HTR-8/SVneo (cell line): ENCODE measurements at places on chromosomes 16 and 17.

DNA sequence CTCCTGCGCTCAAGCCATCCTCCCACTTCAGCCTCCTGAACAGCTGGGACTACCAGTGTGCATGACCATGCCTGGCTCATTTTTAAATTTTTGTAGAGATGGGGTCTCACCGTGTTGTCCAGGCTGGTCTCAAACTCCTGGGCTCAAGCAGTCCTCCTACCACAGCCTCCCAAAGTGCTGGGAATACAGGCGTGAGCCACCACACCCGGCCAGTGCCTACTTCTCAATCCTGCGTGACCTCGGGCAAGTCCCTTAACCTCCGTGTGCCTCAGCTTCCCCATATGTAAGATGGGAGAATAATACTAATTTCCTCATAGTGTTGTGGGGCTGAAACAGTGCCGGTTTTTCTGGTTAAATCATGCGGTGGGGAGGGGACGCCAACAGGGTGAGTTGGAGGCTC is 143.5 kb upstream of the CIBAR2 start:
- DNase-seq = no peak

DNA sequence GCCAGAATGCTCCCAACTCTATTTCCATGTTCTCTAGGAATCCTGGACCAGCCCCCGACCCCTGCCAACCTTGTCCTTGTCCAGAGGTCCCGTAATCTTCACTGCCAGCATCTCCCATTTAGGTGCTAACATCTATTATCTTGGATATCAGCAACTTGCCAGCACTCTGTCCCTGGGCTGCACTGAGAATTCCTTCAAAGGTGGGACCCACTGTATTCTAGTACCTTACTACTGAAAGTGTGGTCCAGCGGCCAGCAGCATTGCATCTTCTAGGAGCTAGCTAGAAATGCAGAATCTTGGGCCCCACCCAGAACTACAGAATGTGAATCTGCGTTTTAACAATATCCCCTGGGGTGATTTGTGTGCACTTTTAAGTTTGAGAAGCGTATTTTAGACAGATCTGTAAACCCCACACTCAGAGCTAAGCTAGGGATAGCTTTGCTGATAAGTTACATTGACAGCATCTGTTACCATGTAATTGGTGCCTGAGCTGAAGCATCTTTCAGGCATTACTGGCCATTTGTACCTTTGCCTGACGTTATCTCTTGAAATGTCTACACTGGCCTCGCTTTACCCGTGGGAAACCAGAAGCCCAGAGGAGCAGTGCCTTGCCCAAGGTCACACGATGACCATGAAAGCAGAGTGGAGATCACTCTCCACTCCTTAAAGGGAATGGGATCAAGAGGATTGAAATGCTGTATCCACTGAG is 8.3 kb downstream of the ABAT start:
- no peak for DNase-seq

DNA sequence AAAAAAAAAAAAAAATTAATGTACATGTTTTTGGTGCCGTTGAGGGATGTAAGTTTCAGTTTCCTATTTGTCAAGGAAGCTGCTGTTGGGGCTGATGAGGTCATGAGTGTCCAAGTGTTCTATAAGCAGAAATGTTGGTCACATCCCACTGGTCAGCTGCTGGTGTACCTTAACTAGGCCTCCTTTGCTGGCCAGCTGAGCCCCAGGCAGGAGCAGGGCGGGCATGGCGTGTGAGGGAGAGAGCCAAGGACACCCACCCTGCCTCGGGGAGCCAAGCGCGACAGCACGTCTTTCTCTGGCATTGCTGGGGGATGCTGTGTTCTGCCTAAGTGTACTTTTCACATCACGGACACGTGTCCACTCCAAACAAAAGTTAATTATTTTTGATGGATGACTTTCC is 108.1 kb upstream of the CDC42EP4 start:
- no peak for DNase-seq

GRCh38 chr16:10100829-10101228 is 81.4 kb downstream of the GRIN2A start:
- DNase-seq = no peak

GRCh38 chr16:11907160-11907970 is 8.4 kb downstream of the GSPT1 start:
- DNase-seq = no peak

DNA sequence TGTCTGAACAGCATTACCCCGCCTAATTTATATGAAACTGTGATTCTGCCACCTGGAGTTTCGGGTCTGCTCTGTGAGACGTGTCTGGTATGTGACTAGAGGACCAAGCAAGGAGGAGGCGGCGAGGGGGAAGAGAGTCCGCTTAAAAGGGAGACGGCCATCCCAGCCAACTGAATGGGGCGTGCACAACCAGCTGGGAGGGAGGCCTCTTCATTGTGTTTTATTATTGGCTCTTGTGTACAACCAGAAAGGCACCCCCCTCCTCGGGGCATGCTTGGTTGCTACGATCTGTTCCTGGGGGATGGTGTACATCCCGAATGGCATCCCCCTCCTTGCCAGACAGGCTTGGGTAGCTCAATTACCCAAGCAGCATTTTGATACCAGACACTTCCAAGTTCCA is 384.5 kb upstream of the SALL1 start:
- DNase-seq = no peak

DNA sequence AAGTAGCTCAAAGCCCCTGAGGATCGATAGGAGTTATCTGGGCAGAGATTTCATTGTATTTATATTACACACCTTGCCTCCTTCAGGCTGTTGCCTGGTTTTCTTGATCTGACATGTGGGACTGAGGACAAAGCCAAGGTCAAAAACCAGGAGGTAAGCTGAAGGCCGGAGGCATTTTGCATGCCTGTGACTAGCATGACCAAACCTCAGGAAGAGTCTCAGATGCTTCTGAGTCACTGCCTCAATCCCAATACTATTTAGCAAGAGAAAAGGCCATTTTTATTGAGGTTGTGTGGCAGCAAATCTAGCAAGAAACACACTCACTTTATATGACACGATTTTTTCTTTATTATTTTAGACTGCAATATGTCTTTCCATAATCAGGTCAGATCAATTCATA is 968.1 kb downstream of the CDH11 start:
- no peak for DNase-seq

- DNase-seq = no peak
These were observed 27.4 kb downstream of the EMP2 start for GRCh38 chr16:10552998-10553491.

DNA sequence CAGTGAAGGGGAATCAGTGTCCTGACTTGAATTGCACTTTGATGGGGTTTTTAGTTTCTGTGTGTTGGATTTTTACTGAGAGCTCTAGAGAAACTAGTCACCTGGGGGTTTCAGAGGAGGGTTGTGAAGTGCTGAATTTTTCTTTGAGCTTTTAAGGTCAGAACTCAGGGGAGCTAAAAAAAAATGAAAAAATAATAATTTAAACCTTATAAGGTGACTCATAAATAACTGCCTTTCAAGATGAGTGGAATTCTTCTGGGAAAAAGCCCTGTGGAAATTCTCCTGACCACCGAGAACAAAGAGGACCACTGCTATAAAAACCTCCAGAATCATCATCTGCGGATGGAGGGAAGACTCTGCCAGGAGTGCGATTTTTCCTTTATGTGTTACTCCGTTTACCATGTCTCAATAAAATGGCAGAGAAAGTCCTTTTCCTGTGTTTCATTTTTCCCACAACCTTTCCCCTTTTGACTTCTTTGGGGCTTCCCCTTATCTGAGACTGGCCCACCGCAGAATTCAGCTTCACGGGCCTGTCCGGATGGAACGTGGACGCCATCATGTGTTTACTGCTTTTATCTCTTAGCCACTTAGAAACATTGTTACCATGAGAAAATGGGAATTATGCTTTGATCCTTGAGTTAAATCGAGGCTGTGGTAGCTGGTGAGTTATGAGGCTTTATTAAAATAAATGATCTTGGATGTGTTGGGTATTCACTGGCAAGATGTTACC is 39.7 kb downstream of the RPTOR start:
- DNase-seq = no peak

GRCh38 chr16:10113248-10113647 is 69.0 kb downstream of the GRIN2A start:
- no peak for DNase-seq

DNA sequence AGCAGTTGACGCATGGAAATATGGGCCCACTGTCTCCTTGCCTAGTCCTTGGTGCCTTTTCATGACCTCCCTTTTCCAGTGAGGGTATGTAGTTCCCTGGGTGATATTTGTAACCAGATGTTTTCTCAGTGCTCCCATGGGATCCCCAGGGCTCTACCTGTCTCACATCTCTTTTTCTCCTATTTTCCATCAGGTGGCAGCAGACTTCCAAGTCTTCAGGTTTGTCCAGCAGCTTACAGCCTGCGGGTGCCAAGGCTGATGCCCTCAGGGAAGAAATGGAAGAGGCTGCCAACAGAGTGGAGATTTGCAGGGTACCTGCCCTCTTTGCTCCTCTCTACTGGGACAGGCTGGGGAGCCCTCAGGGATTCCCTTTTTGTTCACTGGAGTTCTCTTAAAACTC is 89.1 kb downstream of the ELAC2 start:
- peak; percentile 3 for DNase-seq

DNA sequence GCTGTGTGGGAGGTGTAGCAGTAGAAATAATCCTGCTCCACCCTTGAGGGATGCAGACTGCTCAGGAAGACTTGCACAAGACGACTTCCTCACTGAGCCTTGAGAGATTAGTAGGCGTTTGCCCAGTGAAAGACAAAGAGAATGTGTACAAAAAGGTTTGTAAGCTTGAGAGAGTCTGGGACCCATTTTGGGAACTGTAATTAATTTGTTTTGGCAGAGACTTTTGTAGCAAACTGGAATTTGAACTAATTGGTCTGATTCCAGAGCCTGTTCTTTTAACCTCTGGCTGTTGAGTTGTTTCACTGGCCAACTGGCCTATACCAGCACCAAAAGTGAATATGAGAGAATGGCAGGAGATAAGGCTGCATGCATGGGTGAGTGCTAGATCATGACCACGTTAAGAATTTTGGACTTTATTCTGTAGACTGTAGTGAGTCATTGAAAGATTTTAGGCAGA is 75.5 kb downstream of the AATF start:
- DNase-seq = no peak

- DNase-seq = no peak
These were observed 130.6 kb upstream of the TOX3 start for GRCh38 chr16:52677501-52677900.

GRCh38 chr16:14354561-14355351 is 275.3 kb downstream of the PARN start:
- no peak for DNase-seq

DNA sequence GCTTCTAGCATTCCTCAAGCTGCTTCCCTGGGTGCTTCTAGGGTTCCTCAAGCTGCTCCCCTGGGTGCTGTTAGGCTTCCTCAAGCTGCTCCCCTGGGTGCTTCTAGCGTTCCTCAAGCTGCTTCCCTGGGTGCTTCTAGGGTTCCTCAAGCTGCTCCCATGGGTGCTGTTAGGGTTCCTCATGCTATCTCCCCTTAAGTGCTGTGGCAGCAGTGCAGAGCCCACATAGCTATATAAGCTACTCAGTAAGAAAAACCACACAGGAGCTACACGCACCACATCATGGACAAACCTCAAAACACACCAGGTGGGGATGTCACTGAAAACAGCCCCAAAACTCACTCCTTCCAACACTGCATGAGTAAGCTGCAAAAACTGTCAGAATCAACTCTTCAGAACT is 35.2 kb downstream of the ANKRD11 start:
- no peak for DNase-seq

DNA sequence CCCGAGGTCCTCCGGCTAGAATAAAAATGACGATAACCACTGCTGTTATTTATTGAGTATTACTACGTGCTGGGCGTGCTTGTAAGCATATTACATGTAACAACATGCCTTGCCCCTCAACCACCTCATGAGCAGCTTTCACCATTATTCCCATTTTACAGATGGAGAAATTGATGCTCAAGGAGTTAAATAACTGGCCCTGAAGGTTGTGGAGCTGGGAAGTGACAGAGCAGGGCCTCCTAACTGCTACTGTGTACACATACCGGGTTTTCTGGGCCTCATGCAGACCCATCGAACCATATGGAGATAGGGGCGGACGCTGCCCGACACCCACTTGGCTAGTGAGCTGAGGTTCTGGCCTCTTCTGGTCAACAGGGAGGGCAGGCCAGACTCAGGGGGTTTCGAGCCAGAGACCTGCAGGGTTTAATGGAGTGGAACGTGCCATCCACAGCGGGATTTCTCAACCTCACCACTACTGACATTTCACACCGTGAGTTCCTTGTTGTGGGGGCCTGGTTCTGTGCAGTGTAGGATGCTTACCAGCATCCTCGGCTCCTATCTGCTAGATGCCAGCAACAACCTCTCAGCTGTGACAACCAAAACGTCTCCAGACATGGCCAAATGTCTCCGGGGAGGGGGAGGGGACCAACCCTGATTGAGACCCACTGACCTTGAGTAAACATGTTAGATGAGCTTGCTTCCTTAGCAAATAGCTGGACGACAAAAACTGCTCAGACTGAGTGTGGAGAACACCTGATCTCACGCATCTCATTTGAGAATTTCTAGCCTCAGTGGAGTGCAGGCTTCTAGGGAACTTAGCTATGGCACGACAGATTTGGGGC is 432.0 kb downstream of the SLC39A11 start:
- DNase-seq = no peak

DNA sequence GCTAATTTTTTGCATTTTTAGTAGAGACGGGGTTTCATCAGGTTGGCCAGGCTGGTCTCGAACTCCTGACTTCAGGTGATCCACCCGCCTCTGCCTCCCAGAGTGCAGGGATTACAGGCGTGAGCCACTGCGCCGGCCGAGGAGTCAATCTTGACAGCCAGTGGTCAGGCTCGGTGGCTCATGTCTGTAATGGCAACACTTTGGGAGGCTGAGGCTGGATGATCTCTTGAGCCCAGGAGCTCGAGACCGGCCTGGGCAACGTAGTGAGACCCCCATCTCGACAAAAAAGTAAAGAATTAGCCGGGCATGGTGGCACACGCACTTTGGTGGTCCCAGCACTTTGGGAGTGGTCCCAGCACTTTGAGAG is 608 bp upstream of the PGS1 start:
- DNase-seq = no peak

DNA sequence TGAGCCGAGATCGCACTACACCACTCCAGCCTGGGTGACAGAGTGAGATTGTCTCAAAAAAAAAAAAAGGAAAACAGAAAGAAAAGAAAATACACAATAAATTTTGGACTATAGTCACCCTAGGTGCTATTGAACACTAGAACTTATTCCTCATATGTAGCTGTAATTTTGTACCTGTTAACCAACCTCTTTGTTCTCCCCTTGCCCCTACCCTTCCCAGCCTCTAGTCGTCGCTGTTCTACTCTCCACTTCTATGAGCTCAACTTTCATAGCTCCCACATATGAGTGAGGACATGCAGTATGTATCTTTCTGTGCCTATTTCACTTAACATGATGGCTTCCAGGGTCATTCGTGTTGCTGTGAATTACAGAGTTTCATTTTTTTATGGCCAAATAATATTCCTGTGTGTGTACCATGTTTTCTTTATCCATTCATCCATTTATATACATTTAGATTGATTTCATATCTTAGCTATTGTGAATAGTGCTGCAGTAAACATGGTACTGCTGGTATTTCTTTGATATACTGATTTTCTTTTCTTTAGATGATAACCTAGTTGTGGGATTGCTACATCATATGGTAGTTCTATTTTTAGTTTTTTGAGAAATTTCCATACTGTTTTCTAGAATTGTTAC is 28.3 kb downstream of the VPS35L start:
- no peak for DNase-seq
